ENCODE measurements at places on chromosomes 2 and 18.

DNA sequence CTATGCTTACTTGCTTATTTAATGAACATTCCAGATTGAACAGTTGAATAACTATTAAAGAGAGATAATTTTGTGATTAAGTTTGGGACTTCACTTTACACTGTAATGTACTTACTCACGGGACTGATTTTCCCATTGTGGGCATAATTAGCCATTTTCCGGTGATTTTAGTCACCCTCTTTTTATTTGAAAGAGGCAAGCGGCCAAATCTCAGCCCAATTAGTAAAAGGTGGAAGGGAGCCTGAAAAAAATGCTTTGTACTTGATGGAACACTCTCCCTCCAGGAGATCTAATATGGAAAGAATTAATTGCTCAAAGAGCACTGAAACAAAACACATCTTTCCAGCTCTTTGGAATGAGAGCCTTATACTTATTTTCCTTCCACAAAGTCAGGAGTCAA, 50.2 kb downstream of the CALCRL start:
- DNase-seq = no peak

- no peak for DNase-seq
These were observed 119.8 kb downstream of the KYNU start for GRCh38 chr2:142997231-142997630.

DNA sequence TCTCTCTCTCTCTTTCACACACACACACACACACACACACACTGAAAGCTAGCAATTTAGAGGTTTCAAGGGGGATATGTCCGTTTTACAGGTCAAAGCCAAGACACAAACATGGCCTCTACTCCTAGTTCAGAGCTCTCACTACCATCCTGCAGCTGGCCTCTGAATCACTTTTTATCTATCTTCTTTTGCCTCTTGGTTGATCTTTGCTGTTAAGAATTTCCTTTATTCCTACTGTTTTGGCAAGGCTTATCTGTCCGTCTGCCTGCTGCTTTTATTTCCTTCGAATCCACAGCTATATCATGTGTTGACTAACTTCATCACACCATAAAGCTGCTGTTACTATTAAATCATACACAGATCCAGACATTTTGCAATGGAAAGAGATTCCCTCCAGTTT, 543.0 kb downstream of the PLCL1 start:
- DNase-seq = no peak

GRCh38 chr2:56008661-56009431, 85.3 kb upstream of the EFEMP1 start:
- peak; percentile 7 for DNase-seq

GRCh38 chr2:165251366-165251765, 12.2 kb downstream of the SCN2A start:
- DNase-seq = no peak

GRCh38 chr2:110657724-110658305, 20.0 kb downstream of the BUB1 start:
- DNase-seq = no peak

Measured in frontal cortex (tissue), 4 donors.